CD4-positive, alpha-beta T cell treated with Interleukin-17A for 1 hour (primary cell): ENCODE measurements at places on chromosomes 2 and 18.

GRCh38 chr2:186887107-186888090 lies 38.4 kb upstream of the ZSWIM2 start:
- DNase-seq, result no peak

GRCh38 chr2:48940606-48941005 lies 185.1 kb upstream of the LHCGR start:
- DNase-seq, result no peak

GRCh38 chr2:13584020-13584419 lies 867.3 kb downstream of the TRIB2 start:
- DNase-seq, result no peak

DNA sequence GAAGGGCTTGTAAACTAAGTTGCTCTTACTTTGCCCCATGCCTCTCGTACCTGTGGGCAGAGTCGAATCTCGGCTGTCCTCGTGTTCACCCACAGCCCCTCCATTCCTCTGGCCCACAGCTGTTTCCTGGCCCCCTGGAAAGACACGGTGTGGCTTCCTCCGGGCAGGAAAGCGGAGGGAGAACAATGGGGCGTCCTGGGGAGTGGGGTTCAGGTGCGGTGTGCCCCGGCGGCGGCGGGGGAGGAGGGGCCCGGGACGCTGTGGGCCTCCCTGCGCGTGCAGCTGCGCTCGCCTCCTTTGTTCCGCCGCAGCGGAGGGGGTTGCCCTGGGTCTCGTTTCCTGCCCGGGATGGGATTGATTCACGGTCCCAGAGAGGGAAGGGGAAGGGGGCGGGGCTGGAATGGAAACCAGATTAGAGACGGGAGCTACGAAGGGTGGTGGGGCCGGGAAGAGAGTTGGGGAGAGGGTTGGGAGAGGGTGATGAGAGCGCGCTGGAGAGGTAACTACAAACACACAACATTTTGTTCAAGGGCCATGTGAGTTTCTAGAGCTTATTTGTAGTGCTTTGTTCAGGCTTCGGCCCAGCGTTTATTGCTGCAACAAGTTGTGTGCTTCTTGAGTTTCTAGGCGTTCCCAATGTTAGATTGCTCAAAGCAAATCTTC lies 796 bp downstream of the MYO1B start:
- peak; percentile 5 for DNase-seq
